ENCODE measurements at places on chromosomes 6 and 20. TPM values are rescaled to one million over a fixed set of nuclear protein-coding genes. Genes with fewer than 3 reads are reported as not detected.

PGC gene
- 0.10 TPM for total RNA-seq

PACRG gene
- 0.73 TPM for total RNA-seq

OR12D2 gene
- total RNA-seq: not detected

MACROD2 gene
- 1.7 TPM for total RNA-seq

HLA-DMB gene
- total RNA-seq: 67.8 TPM

BMP2 gene
- 0.73 TPM for total RNA-seq

ADISSP gene
- total RNA-seq: 15.5 TPM

BPI gene
- total RNA-seq: 5.5 TPM

LPA gene
- total RNA-seq: not detected

TAAR8 gene
- total RNA-seq: not detected

PLEKHG1 gene
- total RNA-seq: 12.5 TPM

OTOR gene
- not detected for total RNA-seq

SIRPB2 gene
- total RNA-seq: 8.8 TPM

HLA-DQB2 gene
- 1.0 TPM for total RNA-seq

NFATC2 gene
- total RNA-seq: 12.2 TPM

OSTM1 gene
- total RNA-seq: 15.3 TPM

GRIK2 gene
- total RNA-seq: not detected

MTCH1 gene
- 176 TPM for total RNA-seq

LZTS3 gene
- total RNA-seq: 17.6 TPM

RIPOR3 gene
- 0.42 TPM for total RNA-seq

FOXA2 gene
- not detected for total RNA-seq

F13A1 gene
- total RNA-seq: 158 TPM

RAET1G gene
- not detected for total RNA-seq

TNF gene
- total RNA-seq: 230 TPM

ULBP2 gene
- total RNA-seq: 0.94 TPM

IP6K3 gene
- total RNA-seq: not detected

C20orf144 gene
- 0.21 TPM for total RNA-seq

WFDC10B gene
- total RNA-seq: not detected

TGM3 gene
- total RNA-seq: 0.10 TPM

PAK5 gene
- total RNA-seq: not detected

PNLDC1 gene
- total RNA-seq: 0.10 TPM

ANKRD6 gene
- total RNA-seq: 1.8 TPM

FAM209B gene
- 0.52 TPM for total RNA-seq

ELOVL2 gene
- total RNA-seq: not detected

PRKN gene
- total RNA-seq: 6.1 TPM

TAP1 gene
- total RNA-seq: 67.2 TPM

SIGLEC1 gene
- 0.73 TPM for total RNA-seq

ADGRF5 gene
- total RNA-seq: not detected

BPIFB4 gene
- total RNA-seq: not detected

C6orf141 gene
- 0.21 TPM for total RNA-seq

MOXD1 gene
- 0.52 TPM for total RNA-seq

MAFB gene
- total RNA-seq: 122 TPM

WFDC2 gene
- total RNA-seq: not detected

RIMS1 gene
- under 0.01 TPM for total RNA-seq

MUC22 gene
- total RNA-seq: not detected

POM121L2 gene
- total RNA-seq: not detected

LST1 gene
- 200 TPM for total RNA-seq

LTB gene
- total RNA-seq: 191 TPM

BPIFB1 gene
- not detected for total RNA-seq

All from mononuclear cell (primary cell).